ENCODE measurements at places on chromosomes 4 and X. TPM values are rescaled to one million over a fixed set of nuclear protein-coding genes. Genes with fewer than 3 reads are reported as not detected.

DNA sequence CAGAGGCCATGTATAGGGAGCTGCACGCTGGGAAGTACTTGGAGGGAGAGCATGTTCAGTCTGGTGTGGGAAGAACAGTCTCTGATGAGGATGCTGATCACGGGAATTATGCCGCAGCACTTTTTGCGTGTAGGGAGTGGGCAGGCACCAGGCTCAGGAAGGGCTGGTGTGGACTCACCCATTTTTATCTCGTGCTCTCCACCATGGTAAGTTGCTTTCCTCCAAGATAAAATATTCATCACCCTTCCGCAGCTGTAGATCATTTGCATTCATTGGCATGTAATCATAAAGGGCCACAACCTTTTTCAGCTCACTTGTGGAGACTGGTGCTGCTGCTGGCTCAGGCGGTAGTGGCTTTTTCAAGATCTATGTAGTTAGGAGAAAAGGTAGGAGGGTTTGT, 11.8 kb upstream of the TIMM8A start:
- DNase-seq, result no peak

DNA sequence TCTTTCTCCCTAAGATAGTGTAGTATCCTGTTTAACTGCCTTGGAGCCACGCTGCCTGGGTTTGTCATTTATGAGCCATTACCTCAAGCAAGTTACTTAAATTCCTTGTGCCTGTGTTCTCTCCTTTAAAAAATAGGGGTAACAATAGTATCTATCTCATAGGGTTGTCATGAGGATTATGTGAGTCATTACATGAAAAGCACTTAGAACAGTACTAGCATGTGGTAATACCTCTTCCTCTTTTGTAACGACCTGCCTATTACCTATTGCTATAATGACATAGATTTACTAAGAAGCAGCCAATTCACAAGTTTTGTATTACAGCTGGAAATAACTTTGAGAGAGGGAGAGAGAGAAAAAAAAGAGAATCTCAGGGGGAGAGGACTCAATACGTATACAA, 834.7 kb downstream of the RAPGEF2 start:
- DNase-seq, result no peak

GRCh38 chr4:121464854-121465253, 84.0 kb upstream of the QRFPR start:
- DNase-seq, result no peak

DNA sequence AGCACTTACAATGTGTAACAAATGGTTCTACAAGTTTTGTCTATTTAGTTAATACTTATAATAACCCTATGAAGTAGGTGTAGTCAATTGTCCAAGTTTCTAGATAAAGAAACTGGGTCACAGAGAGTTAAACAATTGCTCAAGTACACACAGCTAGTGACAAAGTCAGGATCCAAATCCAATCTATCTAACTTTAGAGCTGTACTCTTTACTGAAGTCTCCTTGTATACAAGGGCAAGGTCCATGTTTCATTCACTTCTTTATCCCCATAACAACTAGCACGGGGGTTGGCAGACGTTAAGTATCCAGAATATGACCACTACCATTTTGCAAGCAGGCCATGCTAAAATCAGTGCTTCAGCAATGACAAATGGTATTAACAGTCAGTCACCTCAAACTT, 141.0 kb downstream of the CHM start:
- DNase-seq, result no peak

DNA sequence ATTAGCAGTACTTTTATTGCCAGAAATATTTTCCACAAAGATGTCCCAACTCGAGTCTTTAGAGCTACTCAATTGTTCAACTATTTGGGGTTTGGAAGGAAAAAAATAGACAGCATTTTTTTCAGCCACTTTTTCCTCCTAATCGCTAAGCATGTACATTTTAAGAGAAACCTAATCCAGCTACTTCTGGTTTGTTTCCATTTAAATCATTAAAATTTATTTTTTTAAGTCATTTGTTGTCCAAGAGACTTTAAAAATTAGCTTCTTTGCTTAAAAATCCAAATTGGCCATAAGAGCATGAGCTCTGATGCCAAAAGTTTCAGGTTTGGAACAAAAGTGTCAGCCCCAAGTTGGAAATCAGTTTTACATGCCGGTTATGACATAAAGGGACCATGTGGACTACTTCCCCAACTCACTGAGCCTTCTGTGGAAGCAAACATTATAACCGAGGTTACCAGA, 186.3 kb upstream of the INTU start:
- no peak for DNase-seq

DNA sequence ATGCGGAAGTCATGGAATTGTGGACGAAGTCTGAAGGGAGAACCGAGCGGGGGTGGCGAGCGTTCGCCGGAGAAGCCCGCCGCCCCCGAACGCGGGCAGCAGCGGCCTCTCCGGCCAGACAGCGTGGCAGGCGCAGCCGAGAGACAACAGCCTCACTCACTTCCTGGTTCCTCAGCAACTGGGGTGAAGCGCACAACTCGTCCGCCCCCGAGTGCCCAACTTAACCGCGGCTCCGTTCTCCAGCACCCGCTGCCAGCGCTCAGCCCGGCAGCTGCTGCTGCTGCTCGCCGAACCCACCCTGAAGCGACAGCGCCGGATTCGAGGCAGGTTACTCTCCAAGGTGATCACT, 68.0 kb downstream of the NOCT start:
- DNase-seq, result peak; percentile 63

DNA sequence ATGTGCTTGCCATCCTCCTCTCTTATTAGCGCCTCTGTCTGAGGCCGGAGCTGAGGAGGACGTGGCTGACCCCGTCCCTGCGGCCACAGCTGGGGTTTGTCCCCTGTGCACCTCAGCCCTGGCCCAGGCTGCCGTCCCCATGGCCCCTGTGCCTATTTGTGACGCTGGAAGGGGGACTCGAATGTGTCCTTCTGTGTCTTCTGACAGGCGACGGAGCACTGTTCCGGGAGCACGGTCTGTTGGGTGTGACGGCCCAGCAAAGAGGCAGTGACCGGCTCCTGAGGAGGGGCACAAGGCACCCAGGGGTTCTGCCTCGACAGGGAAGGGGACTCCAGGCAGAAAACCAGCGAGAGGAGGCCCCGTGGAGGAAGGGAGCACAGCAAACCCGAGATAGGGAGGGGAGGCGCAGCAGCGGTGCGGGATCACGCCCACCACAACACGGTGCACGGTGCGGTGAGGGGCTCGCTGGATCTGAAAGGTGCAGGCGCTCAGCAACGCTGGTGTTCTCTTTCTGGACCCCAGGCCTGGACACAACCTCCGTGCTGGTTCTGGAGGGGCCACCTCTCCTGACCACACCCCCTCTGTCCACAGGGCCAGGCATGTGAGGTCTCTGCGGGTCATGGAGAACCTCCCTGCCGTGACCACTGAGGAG, 5.6 kb downstream of the SH3TC1 start:
- no peak for DNase-seq

DNA sequence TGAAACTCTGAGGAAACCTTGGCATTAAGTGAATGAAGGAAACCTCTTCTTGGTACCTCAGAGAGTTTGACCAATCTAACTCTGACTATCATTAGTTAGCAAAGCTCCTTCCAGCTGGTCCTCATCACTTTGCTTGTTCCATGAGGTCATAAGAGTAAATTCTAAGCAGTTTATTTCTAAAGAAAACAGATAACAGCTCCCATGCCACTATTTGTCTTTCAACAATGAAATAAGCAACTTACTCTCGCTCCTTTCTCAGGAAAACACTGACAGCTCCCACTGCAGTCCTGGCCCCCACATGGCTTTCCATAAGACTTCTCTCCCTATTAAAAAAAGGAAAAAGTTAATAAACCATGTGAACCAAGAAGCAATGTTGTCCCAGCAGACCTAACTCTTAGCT, 127.7 kb downstream of the COL4A6 start:
- DNase-seq, result no peak

GRCh38 chrX:1500701-1501624, 36.0 kb downstream of the P2RY8 start:
- DNase-seq, result peak; percentile 56

- no peak for DNase-seq
Measured at GRCh38 chrX:96389281-96390047, 295.2 kb upstream of the DIAPH2 start.

GRCh38 chr4:144666539-144667175, 20.7 kb downstream of the HHIP start:
- no peak for DNase-seq

- no peak for DNase-seq
Measured at GRCh38 chr4:101025755-101026154, 321.6 kb downstream of the PPP3CA start.

Gene MAGEA10
- not detected for total RNA-seq

Gene DRD5
- not detected for total RNA-seq

Gene LEF1
- 291 TPM for total RNA-seq
